ENCODE measurements at places on chromosomes 6 and 20.

GRCh38 chr6:45872827-45873365 is 142.8 kb downstream of the CLIC5 start:
- DNase-seq = no peak

- no peak for DNase-seq
Measured at GRCh38 chr6:84671183-84671582, 93.2 kb downstream of the TBX18 start.

- DNase-seq = no peak
Measured at GRCh38 chr20:63696306-63696627, 185 bp upstream of the TNFRSF6B start.

DNA sequence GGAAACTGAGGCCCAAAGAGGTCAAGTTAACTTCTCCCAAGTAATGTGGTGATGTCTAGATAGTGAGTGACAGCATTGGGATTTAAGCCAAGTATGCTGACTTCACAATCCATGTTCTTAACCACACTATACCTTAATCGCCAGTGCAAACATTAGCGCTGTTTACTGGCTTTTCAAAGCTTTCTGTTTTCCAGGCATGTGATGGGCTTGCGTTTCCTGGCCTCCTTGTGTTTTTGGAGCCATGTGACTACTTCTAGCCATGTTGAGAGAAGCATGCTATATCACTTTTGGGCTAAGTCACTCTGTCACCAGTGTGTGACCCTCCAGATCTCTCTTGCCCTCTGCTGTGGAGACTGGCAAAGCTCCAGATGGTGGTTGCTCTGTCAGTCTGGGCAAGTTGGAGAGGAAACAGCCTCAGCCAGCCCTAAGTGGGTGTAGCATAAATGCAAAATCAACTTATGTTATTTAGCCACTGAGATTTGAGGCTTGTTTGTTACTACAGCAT is 76.9 kb downstream of the ANKRD6 start:
- DNase-seq = no peak

- DNase-seq = peak; percentile 10
Measured at GRCh38 chr6:112956696-112957535, 609.8 kb downstream of the RFPL4B start.

- no peak for DNase-seq
Measured at GRCh38 chr6:135624402-135625295, 127.1 kb upstream of the AHI1 start.

DNA sequence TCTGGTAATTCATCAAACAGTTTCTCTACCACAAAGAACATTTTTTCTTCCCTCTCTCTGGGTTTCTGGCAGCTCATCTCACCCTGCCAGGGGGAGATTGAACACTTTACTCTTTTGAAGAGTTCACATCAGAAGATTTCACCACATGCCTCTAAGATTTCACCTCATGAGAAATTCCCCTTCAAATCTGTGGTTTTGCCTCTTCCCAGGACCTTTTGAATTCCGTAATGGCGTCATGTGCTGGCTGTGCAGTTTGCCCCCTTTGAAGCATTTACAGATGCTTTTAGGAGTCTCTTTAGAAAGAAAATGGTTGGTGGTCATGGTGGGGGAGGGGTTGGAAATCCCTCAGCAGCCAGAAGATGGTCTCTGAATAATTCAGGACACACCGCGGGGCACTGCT is 486.1 kb downstream of the QKI start:
- DNase-seq = no peak

- DNase-seq = no peak
Measured at GRCh38 chr20:31720486-31721407, 1.9 kb downstream of the BCL2L1 start.

Measured in nephron progenitor cell (in vitro differentiated cells).